GM23338 (cell line): ENCODE measurements at places on chromosomes 7 and 10. TPM values are rescaled to one million over a fixed set of nuclear protein-coding genes. Genes with fewer than 3 reads are reported as not detected.
A peak's percentile ranks its signal among the peaks of the same experiment; 100 is the strongest.

- DNase-seq = peak; percentile 77
Measured at GRCh38 chr7:155807065-155807671, 5.1 kb downstream of the SHH start.

Gene PSD
- total RNA-seq = 4.0 and 6.8 TPM in 2 replicates

Gene COPS6
- total RNA-seq = 89.8 and 104 TPM in 2 replicates

DNA sequence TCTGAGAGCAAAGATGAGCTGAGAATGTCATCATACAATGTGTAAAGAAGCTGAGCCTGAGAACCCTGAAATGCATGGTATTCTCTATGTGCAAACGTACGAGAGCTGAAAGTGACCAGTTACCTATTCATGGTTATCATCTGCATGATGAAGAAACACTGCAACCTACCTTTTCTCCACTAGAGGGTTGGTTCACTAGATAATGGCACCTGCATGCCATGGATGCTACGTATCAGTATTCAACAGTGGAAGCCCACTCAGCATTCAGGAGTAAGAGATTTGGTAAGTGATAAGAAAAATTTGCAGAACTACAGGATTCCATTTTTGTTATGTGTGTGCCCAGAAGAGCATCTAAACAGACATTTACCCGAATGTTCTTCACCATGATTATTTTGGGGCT, 145.4 kb downstream of the PTPRN2 start:
- DNase-seq = peak; percentile 54

DNA sequence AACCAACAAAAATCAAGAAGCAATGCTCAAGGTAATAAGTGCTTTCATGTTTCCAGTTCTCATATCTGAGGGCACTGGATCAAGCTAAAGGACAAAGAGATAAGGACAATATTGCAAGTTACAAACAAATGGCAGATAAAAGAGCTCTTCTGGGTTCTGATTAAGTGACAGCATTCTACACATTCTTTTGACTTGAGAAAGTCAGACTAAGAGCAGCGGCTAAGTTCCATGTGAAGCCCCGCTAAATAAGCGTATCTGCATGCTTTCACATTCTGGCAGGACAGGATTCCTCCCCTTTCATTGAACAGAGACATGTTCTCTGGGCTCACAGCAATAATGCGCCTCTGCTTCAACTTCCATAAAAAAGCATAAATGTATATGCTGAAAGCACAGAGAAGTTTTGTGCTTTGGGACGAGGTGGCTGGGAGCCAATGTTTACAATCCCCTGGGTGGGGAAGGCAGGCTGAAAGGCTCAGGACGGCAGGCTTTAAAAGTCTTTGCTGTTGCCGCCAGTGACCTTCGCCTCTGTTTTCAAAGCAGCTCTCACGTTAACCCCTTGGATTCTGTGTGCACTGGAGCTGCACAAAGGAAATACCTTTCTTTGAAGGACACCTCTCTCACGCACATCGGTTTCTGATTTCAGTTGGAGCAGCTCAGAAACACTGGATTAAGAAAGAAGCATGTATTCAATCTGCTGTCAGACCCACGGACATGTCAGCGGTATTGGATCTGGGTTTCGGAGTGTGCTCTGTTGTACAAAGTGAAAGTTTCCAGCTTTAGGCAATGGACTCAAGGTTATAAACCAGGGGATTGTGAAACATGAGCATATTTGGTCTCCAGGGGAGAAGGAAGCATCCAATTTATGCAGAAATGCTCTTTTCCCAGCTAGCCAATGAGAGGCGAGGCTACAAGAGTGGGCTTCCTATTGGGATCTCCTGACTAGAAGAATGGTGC, 105.4 kb upstream of the FAM133B start:
- peak; percentile 82 for DNase-seq

DNA sequence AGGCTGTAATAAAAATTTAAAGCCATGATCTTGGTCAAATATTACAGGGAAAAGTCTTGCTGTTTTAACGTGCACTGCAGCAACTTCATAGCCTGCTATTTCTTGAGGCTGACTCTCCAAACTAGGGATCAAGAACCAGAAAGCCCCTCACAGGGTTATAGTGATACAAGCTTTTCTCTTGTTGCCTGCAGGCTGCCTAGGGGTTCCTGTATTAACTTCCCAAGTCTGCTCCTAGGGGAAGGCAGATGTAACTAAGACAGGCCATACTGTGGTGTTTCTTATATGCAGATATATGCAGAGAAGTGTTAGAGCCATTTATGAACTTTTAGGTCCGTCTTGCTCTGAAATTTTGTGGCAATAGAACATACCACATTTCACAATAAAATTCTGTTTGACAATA, 175.7 kb downstream of the FOXP2 start:
- DNase-seq = peak; percentile 28

- DNase-seq = peak; percentile 95
Measured at GRCh38 chr7:157309988-157310668, 26.7 kb upstream of the DNAJB6 start.
